ENCODE measurements at places on chromosomes 16 and 17.

DNA sequence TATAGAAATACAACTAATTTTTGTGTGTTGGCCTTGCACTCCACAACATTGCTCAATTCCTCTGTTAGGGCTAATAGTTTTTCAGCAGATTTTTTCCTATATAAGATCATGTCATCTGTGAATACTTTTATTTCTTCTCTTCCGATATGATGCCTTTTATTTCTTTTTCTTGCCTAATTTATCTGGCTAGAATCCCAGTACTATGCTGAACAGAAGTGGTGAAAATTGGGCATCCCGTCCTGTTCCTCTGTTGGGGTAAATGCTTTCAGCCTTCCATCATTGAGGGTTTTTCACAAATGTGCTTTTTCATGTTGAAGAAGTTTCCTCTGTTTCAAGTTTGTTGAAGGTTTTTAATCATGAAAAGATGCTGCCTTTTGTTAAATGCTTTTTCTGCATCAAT lies 22.7 kb upstream of the TNFRSF13B start:
- DNase-seq, result no peak

DNA sequence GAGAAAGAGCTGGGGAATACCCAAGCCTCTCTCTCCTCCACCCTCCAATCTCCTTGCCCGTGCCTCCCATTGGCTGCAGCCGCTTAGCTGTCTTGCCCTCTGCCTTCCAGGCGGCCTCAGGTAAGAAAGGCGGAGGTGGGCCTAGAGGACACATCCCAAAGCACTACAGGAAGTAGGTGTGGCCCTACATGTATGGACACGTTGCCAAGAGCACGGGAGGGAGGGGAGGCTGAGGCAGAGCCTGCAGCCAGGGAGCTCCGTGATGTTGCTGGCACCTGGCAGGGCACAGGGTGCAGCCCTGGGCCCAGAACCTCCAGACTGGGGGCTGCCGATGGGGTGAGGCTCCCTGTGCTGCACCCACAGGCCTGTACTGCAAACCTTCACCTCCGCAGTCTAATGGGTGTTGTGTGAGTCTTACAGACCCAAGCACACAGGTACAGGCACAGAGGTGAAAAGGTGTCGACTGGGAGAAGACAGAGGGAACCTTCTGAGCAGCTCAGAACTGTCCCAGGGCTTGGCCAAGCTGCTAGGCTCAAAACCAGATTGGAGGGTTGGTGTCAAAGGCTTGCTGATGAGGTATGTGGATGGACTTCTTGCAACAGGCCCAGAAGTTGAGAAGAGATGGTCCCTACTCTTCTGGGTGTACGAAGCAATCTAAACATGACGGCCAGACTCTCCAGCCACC lies 23.5 kb upstream of the FOXK2 start:
- peak; percentile 95 for DNase-seq

GRCh38 chr17:69406941-69407340 lies 7.6 kb upstream of the MAP2K6 start:
- peak; percentile 44 for DNase-seq

- no peak for DNase-seq
Measured at GRCh38 chr17:58184986-58185761, 7.4 kb upstream of the EPX start.

- DNase-seq, result no peak
Measured at GRCh38 chr17:77385750-77386501, 245.2 kb downstream of the SEC14L1 start.

GRCh38 chr16:53605831-53606400 lies 97.7 kb downstream of the RPGRIP1L start:
- DNase-seq, result no peak

- DNase-seq, result peak; percentile 81
Measured at GRCh38 chr17:35448214-35448898, at the start of gene SLFN13. SLFN13 (minus strand) TSS chr17:35448766; CDS start chr17:35445680, 3,086 bp downstream.

GRCh38 chr16:72590151-72590937 lies 418.4 kb upstream of the PMFBP1 start:
- no peak for DNase-seq

DNA sequence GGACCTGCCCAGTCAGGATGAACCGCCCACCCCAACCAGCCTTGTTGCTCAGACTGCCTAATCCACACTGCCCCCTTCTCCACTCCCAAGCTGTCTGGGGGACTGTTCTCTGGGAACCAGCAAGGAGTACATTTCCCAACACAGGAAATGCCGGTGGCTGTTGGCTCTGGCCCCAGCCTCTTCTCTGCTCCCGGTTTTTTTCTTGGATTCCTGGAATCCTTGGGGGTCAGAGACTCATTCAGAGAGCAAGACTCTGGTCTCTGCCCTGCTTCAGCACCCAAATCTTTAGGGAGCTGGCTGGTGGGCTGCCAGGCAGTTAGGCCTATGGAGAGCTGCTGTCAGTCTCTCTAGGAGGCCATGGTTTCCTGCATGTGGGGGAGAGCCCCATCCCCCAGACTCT lies 10.8 kb upstream of the MTMR4 start:
- peak; percentile 93 for DNase-seq

GRCh38 chr17:82808921-82809905 lies 30.6 kb downstream of the ZNF750 start:
- no peak for DNase-seq

GRCh38 chr17:43745541-43745940 lies 13.1 kb downstream of the SOST start:
- no peak for DNase-seq

DNA sequence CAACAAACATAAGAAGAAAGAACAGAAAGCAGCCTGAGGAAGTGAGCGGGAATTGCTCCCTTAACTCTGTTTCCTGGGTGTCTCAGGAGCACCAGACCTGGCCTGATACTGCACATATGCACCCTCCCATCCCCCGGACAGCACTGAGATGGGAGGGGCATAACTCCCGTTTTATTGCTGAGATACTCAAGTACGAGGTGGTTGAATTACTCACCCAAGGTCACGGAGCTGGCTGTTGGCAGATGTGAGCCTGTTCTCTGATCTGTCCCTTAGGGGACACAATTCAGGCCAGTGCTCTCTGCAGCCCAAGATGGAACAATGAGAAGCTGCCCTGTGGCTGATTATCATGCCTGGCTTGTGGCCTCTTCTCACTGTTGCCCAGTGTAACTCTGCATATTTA lies 9.1 kb upstream of the MED9 start:
- no peak for DNase-seq

DNA sequence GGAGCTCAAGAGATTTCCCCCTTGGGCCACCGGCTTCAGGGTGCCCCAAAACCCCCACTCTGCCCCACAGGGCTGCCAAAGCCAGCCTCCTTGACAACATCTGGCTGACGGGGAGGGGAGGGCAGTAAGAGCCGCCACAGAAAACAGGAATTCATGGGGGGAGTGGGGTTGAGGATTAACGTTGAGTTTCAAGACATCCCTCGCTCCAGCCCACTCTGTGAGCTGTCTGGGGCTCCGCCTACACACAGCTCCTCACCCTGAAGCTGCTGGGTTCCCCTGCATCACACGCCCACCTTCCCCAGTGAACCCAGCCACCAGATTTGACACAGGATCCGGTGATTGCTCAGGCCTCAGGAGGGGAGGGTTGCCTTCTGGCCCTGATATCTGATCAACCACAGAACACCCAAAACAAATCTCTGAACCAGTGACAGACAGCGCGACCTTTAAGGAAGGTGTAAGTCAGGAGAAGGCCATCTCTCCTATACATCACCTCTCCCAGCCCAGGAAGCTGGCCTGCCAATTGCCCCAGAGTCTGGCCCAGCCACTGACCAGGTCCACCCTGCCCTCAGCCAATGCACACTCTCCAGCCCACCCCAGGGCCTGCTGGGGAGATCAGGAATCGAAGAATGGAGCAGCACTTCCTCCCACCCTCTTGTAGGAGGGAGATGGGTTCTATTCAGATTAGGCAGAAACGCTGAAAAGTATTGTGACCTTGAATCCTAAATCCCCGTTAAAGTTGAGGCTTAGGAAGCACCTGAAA lies 132.1 kb downstream of the CLEC16A start:
- no peak for DNase-seq
